ENCODE measurements at places on chromosomes 7 and 10. TPM values are rescaled to one million over a fixed set of nuclear protein-coding genes. Genes with fewer than 3 reads are reported as not detected.

Gene SYNPO2L
- not detected for total RNA-seq

Gene RSBN1L
- 15.4 TPM for total RNA-seq

Gene C10orf62
- not detected for total RNA-seq

Gene ACTL6B
- not detected for total RNA-seq

Gene ACSM6
- not detected for total RNA-seq

Data from tracheal epithelial cell (primary cell).